ENCODE measurements at places on chromosomes 6 and 20. TPM values are rescaled to one million over a fixed set of nuclear protein-coding genes. Genes with fewer than 3 reads are reported as not detected.

DNA sequence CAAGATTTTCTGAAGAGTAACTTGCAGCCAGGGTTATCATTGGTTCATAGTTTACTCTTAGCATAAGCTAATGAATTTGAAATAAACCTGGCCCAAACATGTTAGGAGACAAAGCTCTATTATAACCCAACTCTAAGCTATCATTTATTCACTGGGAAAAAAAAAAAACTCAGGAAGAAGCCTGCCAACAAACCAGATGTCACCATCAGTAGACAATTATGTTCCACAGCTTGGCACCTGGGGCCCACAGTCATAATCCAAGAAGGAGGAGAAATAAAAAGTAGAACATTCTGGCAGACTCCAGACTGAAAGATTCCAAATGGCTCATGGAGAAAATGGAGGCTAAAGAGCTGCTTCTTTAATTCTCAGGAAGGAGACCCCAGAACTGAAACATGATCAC is 100.0 kb upstream of the CNR1 start:
- DNase-seq: no peak

DNA sequence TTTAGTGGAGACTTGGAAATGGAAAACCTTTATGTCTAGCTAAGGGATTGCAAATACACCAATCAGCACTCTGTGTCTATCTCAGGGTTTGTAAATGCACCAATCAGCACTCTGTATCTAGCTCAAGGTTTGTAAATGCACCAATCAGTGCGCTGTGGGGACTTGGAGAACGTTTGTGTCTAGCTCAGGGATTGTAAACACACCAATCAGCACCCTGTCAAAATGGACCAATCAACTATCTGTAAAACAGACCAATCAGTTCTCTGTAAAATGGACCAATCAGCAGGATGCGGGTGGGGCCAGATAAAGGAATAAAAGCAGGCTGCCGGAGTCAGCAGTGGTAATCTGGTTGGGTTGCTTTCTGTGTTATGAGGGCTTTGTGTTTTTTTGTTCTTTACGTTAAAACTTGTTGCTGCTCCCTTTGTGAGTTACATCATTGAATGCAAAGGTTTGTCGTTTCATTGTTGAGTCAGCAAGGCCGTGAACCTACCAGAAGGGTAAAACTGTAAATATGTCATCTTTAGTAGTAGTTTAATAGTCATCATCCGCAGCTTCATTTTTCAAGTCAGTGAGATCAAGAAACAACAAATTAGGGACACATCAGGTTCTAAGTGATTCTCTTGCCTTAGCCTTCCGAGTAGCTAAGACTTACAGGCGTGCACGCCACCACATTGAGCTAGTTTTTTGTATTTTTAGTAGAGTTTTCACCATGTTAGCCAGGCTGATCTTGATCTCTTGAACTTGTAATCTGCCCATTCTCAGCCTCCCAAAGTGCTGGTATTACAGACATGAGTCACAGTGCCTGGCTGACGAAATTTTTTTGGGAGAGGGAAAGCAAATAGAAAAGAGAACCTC is 22.7 kb upstream of the NUP153 start:
- no peak for DNase-seq

DNA sequence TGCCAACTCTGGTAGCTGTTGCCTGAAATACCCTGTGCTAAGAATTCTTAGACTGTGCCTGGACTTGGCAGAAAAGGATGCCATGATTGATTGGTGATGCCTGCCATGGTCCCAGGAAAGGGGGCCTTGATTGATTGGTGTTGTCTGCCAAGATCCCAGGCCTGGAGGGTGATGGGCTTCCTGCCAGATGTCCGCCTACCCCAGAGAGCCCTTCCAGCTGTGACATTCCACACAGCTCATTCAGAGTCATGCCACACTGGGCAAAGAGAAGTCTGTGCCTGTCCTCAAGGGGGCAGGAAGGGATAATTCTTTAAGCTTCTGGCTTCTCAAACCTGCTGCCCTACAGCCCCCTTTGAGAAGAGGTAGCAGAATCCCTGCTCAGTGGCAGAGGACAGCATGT is 24.6 kb downstream of the RIMS4 start:
- no peak for DNase-seq

GRCh38 chr20:37823296-37823980 is 79.5 kb upstream of the VSTM2L start:
- no peak for DNase-seq

GRCh38 chr20:35518955-35519354 is 10.5 kb downstream of the C20orf173 start:
- no peak for DNase-seq

DNA sequence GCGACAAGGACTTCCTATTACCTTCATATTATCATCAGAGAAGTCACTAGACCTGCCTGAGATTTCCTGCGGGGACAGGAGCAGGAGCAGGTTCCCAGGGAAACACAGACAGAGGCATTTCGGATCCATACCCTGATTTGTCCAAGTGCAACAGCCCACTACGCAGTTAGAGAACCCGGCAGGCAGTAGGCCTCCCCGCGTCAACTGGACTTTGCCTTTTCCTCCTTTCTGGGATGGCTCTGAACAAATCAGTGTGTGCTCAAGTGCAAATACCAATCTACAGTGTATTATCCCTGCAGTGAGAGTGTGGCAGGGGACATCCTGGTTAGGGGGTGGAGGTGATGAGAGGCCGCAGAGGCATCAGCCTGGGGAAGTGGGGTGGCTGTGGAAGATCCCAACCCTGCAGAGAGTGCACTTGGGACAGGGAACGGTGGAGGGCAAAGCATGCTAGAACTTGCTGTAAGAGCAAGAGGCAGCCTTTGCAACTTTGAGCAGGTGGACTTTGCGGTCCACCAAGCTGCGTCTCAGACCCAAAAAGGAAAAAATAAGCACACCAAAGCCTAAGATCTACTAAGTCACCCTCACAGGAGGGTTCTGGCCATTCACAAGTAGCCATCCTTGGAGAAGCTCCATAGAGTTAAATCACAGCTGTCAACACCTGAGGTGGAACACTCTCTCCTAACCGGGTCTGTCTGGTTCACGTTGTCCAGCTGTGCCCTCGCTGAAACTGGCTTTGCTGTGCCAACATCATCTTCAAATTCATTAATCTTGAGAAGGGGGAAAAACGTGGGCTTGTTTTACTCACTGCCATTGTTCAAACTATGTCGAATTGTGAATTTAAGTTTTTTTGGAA is 159.1 kb downstream of the ZDHHC14 start:
- DNase-seq: no peak

GRCh38 chr20:7161690-7162089 is 394.2 kb downstream of the BMP2 start:
- DNase-seq: no peak

- DNase-seq: no peak
Measured at GRCh38 chr6:28682542-28682941, 156.9 kb downstream of the GPX5 start.

- no peak for DNase-seq
Measured at GRCh38 chr6:1328129-1328800, 16.4 kb downstream of the FOXQ1 start.

GRCh38 chr6:161696801-161697200 is 422.9 kb upstream of the AGPAT4 start:
- no peak for DNase-seq

Gene MOXD1
- total RNA-seq: not detected

Gene TRIM31
- not detected for total RNA-seq

Gene CBLN4
- not detected for total RNA-seq

Gene OLIG3
- total RNA-seq: not detected

Gene FAXC
- total RNA-seq: not detected

Data from activated T-helper 2 cell treated with anti-CD3 and anti-CD28 coated beads, Interferon-gamma antibody, Interleukin-2, Interleukin-4, amounts not matched to agents 10 μg/mL and 5 μg/mL and 100 μg/mL, durations not matched to agents 14 hours and 24 hours and 36 hours (primary cell).